IPS DF 6.9 (cell line): ENCODE measurements at places on chromosomes 12 and 14.

DNA sequence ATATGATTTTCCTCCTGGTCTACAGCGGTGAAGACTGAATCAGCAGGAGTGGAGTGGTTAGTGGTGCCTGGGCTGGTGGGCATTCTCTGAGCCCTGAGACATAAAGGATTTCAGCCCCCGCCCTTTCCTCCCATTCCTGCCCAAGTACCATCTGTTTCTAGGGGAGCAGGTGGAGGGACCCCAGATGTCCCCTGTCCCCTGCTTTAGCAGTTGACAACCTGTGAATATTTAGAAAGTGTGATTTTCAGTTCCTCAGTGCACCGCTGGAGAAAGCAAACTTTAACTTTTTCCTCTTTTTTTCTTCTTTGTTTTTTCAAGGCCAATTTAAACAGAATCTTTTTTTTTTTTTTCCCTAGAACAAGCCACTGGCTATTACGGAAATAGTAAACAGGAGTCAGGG is 163.8 kb upstream of the MYL2 start:
- H3K27me3 ChIP-seq: no peaks in the 10 kb centered on the region
- H3K27ac ChIP-seq: no peak overlapping the region
- H3K4me1 ChIP-seq: peaks cover 2% of the 10 kb centered on the region; the same call in 1 of the 2 replicates
- no peak for DNase-seq

DNA sequence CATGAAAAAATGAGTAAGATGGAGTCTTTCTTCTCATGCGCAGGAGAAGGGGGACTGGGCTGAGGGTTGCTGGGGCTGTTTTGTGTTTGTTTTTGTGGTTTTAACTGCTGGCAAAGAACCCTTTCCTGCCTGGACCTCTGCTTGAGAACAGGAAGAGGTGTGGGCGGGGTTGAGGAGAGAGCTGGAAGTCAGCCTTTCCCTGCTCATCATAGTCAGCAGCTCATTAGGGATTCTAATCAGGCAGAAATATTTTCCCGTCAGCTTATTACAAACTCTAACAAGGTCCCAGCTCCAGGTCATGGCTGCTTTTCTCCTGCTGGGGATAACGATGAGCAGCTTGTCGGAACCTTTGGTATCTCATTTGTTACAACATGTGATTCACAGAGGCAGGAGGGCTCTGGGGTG is 185.0 kb upstream of the NRXN3 start:
- H3K27me3 ChIP-seq: no peaks in the 10 kb centered on the region
- no peak overlapping the region for H3K4me3 ChIP-seq
- H3K4me1 ChIP-seq: peaks cover 4% of the 10 kb centered on the region; the same call in 1 of the 2 replicates
- no peak overlapping the region for H3K27ac ChIP-seq
- no peak for DNase-seq

DNA sequence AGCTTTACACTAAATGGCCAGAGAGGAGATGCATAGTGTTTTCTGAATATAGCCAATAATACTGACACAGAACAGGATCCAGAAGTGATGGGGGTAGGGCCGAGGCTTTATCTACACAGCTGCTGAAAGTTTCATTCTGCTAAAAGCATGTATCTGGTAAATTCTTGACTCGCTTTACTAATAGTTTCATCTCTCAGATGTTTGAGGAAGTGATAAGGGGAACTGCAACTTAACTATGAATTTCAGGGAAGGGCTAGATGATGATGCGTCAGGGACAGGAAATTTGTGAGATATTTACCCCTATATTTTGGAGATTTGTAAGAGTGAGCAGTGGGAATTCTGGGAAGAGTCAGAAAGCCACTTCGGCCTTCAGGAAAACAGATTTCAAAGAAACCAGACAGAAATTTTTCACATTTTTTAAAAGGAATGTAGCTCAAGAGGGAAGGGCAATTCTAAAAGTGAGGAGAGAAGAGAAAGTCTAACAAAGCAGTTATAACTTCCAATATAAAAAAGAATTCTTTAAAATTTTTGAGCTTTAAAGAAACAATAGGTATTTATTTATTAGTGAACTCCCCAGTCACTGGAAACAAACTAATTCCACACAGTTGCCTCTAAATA is 243.1 kb downstream of the BCAT1 start:
- no peak overlapping the region for H3K4me3 ChIP-seq
- H3K27me3 ChIP-seq: no peaks in the 10 kb centered on the region
- no peaks in the 10 kb centered on the region for H3K4me1 ChIP-seq
- no peaks in the 10 kb centered on the region for H3K36me3 ChIP-seq
- no peak for DNase-seq

DNA sequence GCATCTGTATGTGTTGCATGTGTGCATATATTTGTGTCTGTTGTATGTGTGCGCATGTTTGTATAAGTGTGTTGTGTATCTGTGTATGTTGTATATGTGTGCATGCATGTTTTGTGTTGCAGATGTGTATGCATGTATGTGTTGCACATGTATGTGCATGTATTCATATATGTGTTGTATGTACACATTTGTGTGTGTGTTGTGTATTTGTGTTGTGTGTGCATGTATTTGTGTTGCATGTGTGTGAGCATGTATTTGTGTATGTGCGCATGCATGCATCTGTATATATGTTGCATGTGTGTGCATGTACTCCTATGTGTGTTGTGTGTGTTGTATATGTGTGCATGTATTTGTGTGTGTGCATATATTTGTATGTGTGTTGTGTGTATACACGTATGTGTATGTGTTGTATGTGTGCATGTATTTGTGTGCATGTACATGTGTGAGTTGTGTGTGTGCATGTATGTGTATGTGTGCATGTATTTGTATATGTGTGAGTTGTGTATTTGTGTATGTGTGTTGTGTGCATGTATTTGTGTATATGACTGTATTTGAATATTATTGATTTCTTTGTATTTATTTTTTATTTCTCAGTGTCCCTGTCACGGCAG is 16.8 kb downstream of the SLC8B1 start:
- H3K27ac ChIP-seq: no peak overlapping the region
- no peaks in the 10 kb centered on the region; the same call in 1 of the 2 replicates for H3K4me1 ChIP-seq
- no peak overlapping the region for H3K4me3 ChIP-seq
- H3K27me3 ChIP-seq: no peaks in the 10 kb centered on the region

GRCh38 chr12:169528-170370 is 44.2 kb downstream of the SLC6A12 start:
- peaks cover 5% of the 10 kb centered on the region for H3K4me1 ChIP-seq
- no peaks in the 10 kb centered on the region for H3K27me3 ChIP-seq
- H3K27ac ChIP-seq: no peak overlapping the region
- H3K4me3 ChIP-seq: no peak overlapping the region
- DNase-seq: no peak

- no peak for DNase-seq
- H3K36me3 ChIP-seq: no peaks in the 10 kb centered on the region
- no peaks in the 10 kb centered on the region for H3K4me1 ChIP-seq
Measured at GRCh38 chr12:29763301-29763683, 20.4 kb downstream of the TMTC1 start.

- H3K27me3 ChIP-seq: no peaks in the 10 kb centered on the region
- no peak for DNase-seq
- no peaks in the 10 kb centered on the region for H3K36me3 ChIP-seq
- no peak overlapping the region for H3K27ac ChIP-seq
- H3K4me3 ChIP-seq: no peak overlapping the region
- no peaks in the 10 kb centered on the region for H3K4me1 ChIP-seq
Measured at GRCh38 chr14:68541178-68541896, 251.5 kb downstream of the ZFP36L1 start.

DNA sequence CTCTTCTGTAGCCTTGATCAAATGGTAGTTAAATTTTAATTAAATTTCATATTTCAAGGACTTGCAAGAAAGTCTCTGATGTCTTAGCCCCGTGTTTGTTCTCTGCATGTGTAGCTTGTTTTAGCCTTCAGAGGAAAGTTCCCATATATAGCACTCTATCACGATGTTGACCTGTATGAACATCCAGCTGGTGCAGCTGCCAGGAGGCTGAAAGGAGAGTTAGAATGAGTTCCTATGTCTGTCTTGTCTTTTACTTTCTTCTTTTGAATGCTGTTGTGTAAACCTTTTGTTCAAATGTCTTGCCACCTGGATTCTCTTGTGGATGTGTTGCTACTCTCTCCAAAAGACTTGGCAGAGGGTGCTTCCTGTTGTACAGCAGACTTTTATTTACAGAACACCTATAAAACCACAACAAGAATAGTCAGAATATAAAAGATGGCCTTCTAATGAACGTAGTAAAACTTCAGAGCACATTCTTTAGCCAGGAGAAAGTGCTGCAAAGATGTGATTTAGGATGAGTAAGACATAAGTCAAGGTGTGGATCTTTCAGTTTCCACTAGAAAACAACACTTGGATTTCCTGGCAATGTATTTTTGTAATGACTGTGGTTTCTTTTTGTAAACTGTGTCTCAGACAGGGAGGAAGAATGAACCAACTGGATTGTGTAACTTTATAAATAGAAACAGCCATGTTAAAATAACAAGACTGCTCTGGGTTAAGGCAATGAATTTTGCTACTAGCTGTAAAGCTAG is 17.2 kb downstream of the NAV3 start:
- no peak overlapping the region for H3K27ac ChIP-seq
- no peaks in the 10 kb centered on the region for H3K4me1 ChIP-seq
- H3K27me3 ChIP-seq: no peaks in the 10 kb centered on the region

DNA sequence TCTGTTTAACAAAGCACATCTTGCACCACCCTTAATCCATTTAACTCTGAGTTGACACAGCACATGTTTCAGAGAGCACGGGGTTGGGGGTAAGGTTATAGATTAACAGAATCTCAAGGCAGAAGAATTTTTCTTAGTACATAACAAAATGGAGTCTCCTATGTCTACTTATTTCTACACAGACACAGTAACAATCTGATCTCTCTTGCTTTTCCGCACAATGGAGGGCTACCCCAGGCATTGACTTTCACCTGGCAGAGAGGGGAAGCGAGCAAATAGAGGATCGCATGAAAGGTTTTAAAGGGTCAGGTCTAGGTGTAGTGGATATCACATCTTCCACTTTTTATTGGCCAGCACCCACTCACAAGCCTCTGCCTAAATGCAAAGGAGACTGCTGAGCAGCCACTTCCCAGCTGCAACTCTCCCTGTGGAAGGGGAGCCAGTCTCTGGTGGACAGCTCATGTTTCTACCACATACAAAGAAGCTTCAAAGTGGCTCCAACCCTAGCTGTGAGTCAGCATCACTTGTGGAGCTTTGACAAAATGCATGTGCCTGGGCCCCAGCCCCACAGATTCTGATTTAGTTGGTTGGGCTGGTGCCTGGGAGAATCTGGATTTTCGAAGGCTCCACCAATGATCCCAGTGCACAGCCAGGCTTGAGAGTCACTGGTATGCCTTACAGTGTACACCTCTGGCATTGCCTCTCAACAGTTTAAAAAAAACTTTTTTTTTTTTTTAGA is 7.2 kb upstream of the FNTB start:
- no peak overlapping the region for H3K27ac ChIP-seq
- no peaks in the 10 kb centered on the region for H3K27me3 ChIP-seq
- no peaks in the 10 kb centered on the region for H3K36me3 ChIP-seq

GRCh38 chr14:51507906-51508511 is 143.7 kb upstream of the FRMD6 start:
- peaks cover 1% of the 10 kb centered on the region; the same call in 1 of the 2 replicates for H3K4me1 ChIP-seq
- no peaks in the 10 kb centered on the region for H3K36me3 ChIP-seq
- H3K27ac ChIP-seq: no peak overlapping the region
- H3K4me3 ChIP-seq: no peak overlapping the region
- DNase-seq: no peak

DNA sequence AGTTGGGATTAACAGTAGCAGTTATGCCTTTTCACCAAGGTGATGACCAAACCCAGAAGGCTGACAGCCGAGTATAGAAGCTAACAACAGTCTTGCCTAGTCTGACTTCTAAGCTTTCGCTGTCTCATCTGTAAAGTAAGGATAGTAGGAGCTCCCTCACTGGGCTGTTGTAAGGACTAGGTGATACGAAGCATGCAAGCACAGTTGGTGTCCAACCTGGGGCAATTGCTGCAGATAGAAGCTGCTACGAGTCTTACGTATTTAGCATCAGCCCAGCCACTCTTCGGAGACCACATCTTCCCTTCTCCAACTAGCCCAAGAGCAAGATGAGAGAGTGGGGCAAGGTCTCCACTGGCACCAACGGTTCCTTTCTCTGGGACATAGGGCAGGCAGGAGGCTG is 6.0 kb downstream of the HAL start:
- no peak for DNase-seq
- no peaks in the 10 kb centered on the region for H3K36me3 ChIP-seq
- no peak overlapping the region for H3K4me3 ChIP-seq
- no peaks in the 10 kb centered on the region for H3K27me3 ChIP-seq
- peaks cover 3% of the 10 kb centered on the region; the same call in 1 of the 2 replicates for H3K4me1 ChIP-seq
- H3K27ac ChIP-seq: no peak overlapping the region
